ENCODE measurements at places on chromosomes 7 and 10.

GRCh38 chr10:17617031-17617911, at the start of gene HACD1:
Gene HACD1, minus strand, starts transcription at chr10:17617374. Its CDS starts 35 bp downstream, at chr10:17617339.
- no peak for DNase-seq

- DNase-seq, result no peak
Measured at GRCh38 chr7:84297616-84298015, 103.0 kb upstream of the SEMA3A start.

GRCh38 chr7:73530800-73531199, 8.7 kb upstream of the BAZ1B start:
- no peak for DNase-seq

GRCh38 chr7:3922175-3922635, 621.2 kb downstream of the SDK1 start:
- DNase-seq, result peak; percentile 91

GRCh38 chr7:28815369-28815927, 142.7 kb downstream of the TRIL start:
- no peak for DNase-seq

- peak; percentile 41 for DNase-seq
Measured at GRCh38 chr7:155709453-155709852, 65.0 kb downstream of the RBM33 start.

DNA sequence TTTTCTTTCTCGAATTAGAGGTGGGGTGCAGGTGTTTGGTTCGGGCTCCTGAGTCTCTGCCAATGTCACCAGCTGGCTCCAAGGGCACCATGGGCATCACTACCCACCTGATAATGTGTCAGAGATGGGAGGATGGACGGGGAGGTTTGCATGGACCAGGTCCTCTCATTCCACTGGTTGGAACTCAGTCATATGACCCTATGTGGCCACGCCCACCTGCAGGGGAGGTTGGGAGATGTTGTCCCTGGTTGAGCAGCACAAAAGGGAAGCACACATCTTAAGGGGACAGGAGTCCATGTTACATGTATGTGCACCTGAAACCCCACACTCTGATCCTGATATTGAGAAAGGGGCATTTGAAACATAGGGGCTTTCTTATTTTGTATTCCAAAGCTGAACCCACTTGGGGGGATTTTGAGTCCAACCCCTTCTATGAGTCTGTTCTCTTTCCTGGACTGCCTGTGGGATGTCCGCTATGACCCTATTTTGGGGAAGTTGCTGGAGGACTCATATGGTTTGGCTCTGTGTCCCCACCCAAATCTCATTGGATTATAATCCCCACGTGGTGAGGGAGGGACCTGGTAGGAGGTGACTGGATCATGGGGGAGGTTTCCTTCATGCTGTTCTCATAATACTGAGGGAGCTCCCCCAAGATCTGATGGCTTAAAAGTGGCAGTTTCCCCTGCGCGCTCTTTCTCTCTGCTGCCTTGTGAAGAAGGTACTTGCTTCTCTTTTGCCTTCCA, 66.9 kb upstream of the BAIAP2L1 start:
- DNase-seq, result no peak

DNA sequence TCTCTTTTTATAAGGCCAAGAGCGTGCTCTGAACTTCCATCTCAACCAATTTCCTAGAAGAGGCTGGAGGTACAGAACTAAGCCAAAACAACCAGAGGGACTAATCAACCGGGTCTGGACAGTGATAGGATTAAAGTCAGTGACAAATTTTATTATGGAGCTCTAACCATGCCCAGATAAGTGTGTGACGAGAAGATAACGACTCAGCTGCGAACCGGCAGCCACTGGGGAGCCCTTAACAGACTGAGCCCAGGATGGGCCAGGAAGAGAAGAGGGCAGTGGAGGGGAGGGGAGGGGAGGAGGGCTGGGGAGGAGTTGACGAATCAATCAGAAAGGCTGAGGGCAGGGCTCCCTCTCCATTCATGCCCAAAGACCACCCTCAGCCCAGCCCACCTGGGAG, 119.9 kb downstream of the PLXNA4 start:
- no peak for DNase-seq

DNA sequence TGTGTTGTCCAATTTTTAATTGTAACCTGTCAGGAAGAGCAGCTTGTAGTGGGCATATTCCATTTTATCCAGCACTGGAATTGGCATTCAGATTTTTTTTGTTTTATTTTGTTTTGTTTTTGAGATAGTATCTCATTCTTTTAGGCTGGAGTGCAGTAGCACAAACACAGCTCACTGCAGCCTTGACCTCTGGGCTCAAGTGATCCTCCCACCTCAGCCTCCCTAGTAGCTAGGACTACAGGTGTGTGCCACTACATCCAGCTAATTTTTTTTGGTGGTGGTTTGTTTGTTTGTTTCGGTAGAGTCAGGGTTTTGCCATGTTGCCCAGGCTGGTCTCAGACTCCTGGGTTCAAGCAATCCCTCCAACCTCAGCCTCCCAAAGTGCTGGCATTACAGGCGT, 44.7 kb downstream of the GUSB start:
- DNase-seq, result no peak
